EL (cell line): ENCODE measurements at places on chromosomes 4 and X.

- no peak for DNase-seq
Observed at GRCh38 chr4:154490583-154491340, 837 bp downstream of the DCHS2 start.

DNA sequence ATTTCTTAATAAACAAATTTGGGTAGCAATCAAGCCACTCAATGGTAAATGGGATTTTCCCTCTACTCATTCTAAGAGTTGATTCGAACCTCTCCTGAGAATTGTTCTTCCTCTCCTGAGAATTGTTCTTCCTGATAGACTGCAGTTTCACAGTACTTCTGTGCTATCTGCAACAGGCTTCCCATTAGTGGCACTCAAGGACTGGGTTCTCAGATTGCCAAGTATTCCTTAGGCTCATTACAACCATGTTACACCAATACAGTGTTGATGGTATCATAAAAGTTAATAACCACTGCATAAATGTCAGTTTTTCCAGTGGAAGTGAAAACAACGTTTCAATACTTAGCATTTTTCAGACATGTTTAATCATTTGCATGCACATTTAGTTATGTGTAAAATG, 201.6 kb downstream of the FRMPD4 start:
- DNase-seq = no peak

DNA sequence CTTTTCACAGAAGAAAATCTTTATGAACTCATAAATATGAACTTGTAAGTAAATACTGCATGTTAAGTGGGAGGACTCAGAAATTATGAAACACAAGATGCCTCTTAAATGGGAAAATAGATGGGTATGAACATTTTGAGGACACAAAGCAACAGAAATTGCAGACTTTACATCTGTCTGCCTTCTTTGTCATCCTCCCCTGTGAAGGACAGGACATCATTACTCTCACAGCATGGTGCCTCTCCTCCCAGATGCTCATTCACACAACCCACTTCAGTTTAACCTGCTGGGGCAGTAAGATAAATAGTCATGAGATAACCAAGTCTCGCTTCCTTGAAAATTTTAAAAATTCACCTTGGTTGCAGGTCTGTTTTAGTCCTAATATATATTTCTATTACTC, 144.5 kb downstream of the APBB2 start:
- no peak for DNase-seq

DNA sequence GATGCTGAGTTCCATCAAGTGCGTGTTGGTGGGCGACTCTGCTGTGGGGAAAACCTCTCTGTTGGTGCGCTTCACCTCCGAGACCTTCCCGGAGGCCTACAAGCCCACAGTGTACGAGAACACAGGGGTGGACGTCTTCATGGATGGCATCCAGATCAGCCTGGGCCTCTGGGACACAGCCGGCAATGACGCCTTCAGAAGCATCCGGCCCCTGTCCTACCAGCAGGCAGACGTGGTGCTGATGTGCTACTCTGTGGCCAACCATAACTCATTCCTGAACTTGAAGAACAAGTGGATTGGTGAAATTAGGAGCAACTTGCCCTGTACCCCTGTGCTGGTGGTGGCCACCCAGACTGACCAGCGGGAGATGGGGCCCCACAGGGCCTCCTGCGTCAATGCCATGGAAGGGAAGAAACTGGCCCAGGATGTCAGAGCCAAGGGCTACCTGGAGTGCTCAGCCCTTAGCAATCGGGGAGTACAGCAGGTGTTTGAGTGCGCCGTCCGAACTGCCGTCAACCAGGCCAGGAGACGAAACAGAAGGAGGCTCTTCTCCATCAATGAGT, 46.6 kb downstream of the RHOH start:
- DNase-seq = no peak
